Cortex of kidney (tissue), 1 donor: ENCODE measurements at places on chromosomes 16 and 17.

GRCh38 chr16:554640-555365, 5.4 kb upstream of the PRR35 start:
- no peak for DNase-seq

DNA sequence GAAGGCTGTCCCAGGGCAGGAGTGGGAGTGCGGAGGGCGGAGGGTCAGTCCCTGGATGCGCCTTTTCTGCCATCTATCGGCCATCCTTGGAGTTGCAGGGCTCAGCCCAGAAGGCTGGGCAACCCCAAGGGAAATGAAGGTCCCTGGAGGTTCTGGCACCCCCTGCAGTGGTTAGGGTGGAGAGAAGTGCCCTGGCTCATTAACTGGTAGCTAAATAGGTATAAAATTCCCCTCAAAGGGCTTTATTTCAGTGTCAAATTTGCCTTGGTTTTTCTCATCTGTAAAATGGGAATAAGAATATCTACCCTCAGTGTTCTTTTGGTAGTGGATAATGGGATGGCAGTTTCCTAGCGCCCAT, 22.4 kb downstream of the C17orf75 start:
- DNase-seq = no peak

DNA sequence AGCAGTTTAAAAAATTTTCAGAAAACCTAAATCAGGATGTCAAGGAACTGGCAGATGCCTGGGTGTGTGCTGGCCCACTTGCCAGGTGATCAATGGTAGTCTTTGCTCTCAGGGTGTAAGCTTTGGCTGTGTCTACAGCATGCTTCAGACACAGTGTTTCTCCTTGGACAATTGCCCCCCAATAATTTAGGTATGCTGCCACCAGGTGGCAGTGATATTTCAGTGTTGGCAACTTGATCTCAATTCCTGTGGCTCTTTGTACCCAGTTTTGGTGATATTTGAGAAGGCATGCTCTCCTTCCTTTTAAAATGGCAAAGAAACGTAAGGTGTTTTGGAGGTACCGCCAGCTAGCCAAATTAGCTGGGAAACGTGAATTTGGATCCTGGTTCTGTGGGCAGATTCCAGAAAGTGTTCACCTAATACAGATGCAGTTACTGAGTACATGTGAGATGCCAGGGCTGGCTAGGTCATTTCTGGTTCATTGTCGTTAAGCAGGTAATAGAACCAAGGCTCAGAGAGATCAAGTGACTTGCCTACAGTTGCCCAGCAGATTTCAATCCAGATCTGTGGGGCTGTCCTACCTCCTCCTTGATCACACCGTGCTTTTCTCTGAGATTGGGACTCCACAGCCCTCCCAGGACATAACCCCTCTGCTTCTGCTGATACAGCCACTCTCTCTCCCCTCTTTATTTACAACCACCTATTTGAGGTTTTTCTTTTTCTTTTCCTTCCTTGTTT, 155.6 kb upstream of the PLCG2 start:
- DNase-seq = no peak

DNA sequence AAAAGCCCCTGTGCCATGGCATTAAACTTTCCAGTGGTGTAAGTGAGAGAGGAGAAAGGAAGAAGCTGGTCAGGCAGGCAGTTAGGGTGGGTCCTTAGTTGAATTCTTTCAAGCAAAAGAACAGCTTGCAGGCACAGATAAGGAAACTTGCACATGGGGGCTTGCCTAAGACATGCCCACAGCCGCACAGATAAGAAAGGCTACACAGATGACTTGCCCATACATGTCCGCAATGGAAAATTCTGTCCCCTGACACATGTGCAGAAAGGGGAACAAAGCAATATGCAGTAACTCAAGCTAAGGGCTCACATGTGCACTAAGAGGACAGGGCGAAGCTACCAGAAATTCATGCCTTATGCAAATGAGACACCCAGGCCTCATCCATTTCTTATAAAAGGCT, 69.9 kb downstream of the GSG1L start:
- DNase-seq = no peak

DNA sequence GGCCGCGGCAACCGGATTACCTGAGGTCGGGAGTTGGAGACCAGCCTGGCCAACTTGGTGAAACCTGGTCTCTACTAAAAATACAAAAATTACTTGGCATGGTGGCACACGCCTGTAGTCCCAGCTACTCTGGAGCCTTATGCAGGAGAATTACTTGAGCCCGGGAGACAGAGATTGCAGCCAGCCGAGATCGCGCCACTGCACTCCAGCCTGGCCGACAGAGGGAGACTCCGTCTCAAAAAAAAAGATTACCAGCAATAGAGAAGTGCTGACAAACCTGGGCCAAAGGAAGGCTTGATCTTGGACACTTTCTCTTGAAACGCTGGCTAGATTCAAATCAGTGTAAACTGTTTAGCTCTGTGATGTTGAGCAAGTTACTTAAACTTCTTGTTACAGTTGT, 4.3 kb downstream of the MT1H start:
- no peak for DNase-seq

GRCh38 chr16:52351451-52351850, 195.5 kb downstream of the TOX3 start:
- no peak for DNase-seq

DNA sequence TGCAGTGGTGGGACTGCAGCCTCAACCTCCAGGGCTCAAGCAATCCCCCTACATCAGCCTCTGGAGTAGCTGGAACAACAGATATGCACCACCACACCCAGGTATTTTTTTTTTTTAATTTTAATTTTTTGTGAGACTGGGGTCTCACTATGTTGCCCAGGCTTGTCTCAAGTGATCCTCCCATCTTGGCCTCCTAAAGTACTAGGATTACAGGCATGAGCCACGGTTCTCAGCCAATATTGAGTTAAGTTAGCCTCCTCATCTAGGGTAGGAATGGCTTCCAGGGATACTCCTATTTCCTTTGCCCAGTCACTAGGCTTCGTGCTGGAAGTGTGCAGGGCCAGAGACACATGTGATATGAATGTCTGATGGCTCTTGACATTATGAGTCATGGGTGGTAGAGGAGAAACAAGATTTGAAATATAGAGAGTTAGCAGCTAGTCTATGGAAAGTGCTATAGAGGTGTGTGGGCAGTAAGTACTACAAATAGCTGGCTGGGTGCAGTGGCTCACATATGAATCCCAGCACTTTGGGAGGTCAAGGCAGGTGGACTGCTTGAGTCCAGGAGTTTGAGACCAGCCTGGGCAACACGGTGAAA, 8.0 kb upstream of the HES7 start:
- no peak for DNase-seq

GRCh38 chr16:78556421-78556820, 457.0 kb downstream of the WWOX start:
- DNase-seq = no peak

DNA sequence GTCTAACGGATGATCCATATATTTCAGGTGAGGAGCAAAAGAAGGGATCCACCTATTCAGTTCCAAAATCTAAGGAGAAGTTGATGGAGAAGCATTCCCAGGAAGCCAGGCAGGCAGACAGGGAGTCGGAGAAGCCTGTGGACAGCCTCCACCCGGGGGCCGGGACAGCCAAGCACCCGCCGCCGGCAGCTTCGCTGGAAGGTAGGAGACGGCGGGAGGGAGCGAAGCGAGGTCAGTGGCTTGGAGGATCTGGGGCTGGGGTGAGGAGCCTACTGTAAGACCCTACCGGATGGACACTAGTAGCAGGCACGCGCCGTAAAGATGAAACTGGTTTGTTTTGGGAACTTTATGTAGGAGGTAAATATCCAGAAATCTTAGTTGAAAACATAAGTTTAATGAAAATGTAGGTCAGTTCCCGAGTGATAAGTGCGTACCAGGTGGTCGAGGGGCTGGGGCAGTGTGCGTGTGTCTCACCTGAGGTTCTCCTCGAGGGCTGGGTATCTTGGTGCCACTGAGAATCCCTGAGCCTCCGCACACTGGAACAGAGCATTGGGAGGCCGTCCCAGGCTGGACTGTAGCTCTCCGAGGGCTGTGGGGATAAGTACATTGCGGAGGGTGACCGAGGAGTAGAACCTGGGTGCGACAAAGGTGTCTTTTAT, 714 bp downstream of the SPATA33 start:
- no peak for DNase-seq

- peak; percentile 36 for DNase-seq
Measured at GRCh38 chr17:75666959-75667790, at the start of the genes RECQL5 and SAP30BP. Gene RECQL5, minus strand, starts transcription at chr17:75667154. Its CDS starts 597 bp downstream, at chr17:75666557. Gene SAP30BP, plus strand, starts transcription at chr17:75667338. Its CDS starts 35 bp downstream, at chr17:75667373.

GRCh38 chr17:64155129-64155528, 25.2 kb upstream of the ERN1 start:
- DNase-seq = no peak

DNA sequence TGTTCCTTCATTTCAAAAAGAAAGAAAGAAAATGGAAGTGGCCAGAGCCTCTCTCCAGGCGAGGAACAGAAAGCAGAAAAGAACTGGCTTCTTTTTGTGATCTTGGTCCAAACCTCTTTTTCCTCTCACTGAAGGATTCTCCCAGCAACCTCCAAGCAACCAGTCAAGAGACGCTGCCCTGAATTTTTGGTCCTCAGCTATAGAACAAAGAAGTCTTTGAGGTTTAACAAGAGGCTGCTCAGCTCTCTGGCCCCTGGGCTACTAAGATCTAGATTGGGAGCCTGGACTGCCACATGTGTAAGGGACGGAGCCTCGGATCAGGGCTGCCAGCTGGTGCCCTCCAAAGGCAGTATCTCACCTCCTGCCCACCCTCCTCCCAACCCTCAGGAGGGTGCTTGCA, 62.6 kb downstream of the AXIN2 start:
- no peak for DNase-seq

GRCh38 chr17:65523411-65523810, 38.0 kb downstream of the AXIN2 start:
- no peak for DNase-seq

GRCh38 chr17:66403846-66404556, 101.6 kb downstream of the PRKCA start:
- DNase-seq = no peak

- no peak for DNase-seq
Measured at GRCh38 chr17:66422186-66422585, 119.8 kb downstream of the PRKCA start.

- DNase-seq = no peak
Measured at GRCh38 chr17:4947411-4948165, 742 bp downstream of the PFN1 start.

DNA sequence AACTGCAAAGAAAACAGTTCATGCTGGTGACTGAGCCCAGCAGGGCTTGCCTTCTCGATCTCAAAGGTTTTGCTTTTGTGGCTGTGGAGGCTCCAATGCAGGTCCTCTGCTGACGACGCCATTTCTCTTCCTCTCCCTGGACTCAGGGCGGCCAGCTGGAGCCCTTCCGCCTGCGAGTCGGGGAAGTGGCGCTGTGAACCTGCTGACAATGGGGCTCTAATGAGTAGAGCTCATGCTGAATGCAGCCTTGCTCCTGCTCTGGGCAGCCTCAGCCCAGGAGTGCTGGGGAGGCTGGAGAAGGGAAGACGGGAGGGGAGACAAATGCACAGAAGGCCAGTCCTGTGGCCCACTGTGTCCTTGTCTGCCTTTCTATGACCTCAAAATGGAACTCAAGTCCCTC, 43.8 kb downstream of the VAC14 start:
- no peak for DNase-seq

- DNase-seq = no peak
Measured at GRCh38 chr17:56851008-56851407, 17.1 kb downstream of the DGKE start.

DNA sequence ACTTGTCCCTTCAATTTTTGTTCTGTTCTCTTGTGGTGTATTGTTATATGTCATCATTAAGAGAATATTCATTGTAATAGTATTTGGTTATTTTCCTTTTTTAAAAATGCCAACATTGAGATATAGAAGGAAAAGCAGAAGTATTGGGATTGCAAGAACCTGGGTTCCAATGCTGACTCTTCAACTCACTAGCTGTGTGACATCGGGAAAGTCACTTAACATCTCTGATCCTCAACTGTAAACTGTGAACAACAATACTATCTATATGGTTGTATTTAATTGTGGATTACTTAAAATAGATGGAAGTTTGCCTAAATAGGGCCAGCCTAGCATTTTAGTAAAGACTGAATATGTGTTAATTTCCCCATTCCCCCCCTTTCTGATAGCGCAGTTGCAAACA, 55.8 kb downstream of the TMEM186 start:
- no peak for DNase-seq

DNA sequence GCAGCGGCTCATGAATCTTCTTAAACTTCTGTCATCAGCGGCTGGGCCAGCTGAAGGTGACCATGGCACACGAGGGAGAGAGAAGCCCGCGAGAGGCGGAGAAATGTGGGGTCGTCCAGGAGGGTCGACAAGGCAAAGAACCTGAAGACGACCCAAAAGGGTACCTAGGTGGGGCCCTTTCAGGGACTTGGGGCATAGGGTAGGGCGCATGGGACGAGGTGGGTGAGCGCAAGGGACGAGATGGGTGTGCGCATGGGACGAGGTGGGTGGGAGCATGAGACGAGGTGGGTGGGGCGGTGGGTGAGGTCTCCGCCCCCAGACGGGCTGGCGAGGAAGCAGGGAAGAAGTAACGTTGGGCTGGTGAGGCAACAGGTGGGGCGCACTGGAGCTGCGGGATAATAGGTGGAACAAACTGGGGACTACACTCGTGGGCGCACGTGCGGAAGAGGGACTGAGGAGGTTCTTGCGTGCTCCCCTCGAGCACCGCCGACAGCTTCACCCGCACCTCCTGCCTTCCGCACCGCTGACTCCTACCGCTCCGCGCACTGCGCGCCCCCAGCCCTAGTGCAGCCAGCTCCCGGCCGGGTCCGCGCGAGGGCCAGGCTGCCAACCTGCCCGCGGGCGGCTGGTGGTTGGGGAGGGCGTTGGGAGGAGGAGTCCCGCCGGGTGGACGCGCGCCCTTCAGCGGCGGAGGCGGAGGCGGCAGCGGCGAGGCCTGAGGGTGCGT, 23.2 kb upstream of the CRYM start:
- no peak for DNase-seq

- no peak for DNase-seq
Measured at GRCh38 chr17:79799538-79800324, 2.9 kb upstream of the CBX8 start.

GRCh38 chr16:1377406-1378010, 25.8 kb downstream of the GNPTG start:
- no peak for DNase-seq

GRCh38 chr16:81616321-81617020, 162.6 kb upstream of the PLCG2 start:
- DNase-seq = no peak

DNA sequence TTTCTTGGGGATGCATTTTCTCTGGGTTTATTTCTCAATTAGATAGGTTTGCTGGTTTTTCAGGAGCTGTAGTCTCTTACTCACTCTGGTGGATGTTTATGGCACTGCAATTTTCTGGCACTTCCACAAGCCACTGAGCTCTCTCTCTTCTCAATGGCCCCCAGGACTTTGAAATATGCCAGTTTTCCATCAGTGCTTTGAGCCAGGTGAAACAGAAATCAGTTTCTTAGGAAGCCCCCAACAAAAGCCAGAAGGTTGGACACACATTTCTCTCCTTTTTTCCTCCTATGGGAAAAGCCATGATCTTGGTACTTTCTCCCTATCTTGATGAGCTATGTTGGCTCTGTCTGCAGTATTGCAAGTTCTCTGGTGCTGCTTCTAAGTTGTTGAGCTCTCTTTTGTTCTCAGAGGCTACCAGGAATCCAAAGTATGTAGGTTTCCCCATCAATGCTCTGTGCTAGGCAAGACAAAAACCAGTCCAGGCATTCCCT, 90.7 kb upstream of the SMIM36 start:
- DNase-seq = no peak
